ENCODE measurements at places on chromosomes 7 and 10. TPM values are rescaled to one million over a fixed set of nuclear protein-coding genes. Genes with fewer than 3 reads are reported as not detected.

GRCh38 chr10:74523199-74523598 lies 303.2 kb upstream of the KAT6B start:
- DNase-seq, result no peak

DNA sequence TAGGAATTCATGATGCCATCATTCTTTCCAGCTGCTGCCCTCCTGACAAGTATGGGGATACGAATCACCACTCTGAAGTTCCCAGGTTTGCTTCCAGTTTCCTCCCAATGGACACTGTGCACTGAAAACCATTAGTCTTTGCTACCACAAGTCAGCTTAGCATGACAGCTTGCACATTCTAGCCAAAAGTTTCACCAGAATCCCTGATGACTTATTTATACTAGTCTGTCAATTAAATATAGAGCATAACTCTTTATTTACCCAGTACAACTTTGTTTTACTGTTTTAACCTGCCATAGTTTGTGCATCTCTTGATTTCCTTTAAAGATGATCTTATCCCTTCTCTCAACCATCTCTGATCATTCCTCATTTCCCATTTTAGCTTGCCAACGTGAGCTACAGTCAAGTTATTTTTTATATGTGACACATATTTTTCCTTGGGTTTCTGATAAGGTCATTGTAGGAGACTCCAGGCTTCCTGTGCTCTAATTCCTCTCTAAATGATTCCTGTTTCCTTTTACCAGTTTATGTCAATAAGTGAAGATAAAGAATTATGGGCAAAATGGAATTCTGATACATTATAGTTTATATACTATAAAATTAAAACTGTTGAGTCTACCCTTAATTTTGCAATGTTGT lies 167.5 kb upstream of the MEOX2 start:
- DNase-seq, result no peak

GRCh38 chr7:31192986-31193385 lies 140.9 kb downstream of the ADCYAP1R1 start:
- peak; percentile 83 for DNase-seq

GRCh38 chr7:81769891-81770727 lies at the start of gene HGF:
HGF (minus strand) TSS chr7:81770047; CDS start chr7:81769971, 76 bp downstream.
- peak; percentile 77 for DNase-seq

DNA sequence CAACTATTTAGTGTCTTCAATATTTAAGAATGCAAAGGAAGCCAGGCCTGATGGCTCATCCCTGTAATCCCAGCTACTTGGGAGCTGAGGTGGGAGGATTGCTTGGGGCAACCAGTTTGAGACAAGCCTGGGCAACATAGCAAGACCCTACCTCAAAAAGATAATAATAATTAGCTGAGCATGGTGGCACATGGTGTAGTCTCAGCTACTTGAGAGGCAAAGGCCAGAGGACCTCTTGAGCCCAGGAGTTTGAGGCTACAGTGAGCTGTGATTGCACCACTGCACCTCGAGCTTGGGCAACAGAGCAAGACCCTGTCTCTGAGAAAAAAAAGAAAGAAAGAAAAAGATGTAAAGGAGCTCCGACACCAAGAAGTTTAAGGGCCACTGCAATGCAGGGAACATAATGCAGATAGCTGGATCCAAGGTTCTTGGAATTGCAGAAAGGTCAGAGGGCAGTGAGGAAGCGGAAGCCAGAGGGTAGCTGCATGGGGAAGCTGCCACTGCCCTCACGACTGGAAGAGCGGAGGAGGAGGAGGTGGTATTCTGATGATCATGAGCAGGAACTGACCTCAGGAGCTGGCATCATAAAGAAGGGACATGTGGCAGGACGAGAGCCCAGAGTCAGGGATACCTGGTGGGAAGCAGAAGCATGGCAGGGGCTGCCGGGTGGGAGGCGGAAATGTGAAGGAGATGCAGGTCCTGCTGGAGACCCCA lies 60.2 kb upstream of the PODXL start:
- DNase-seq, result no peak

FANK1 gene
- polyA plus RNA-seq, result 0.56 TPM

ASB10 gene
- polyA plus RNA-seq, result 8.2 TPM

SPAM1 gene
- polyA plus RNA-seq, result not detected

Data from hindlimb muscle (tissue), 1 donor.